ENCODE measurements at places on chromosomes 1 and 21. TPM values are rescaled to one million over a fixed set of nuclear protein-coding genes. Genes with fewer than 3 reads are reported as not detected.

Gene ALPL
- 3.8 TPM for total RNA-seq

Gene HSPA6
- total RNA-seq = 0.55 TPM

Gene RGS4
- not detected for total RNA-seq

Gene APOBEC4
- total RNA-seq = not detected

Gene HPCAL4
- not detected for total RNA-seq

- no peak for DNase-seq
Measured at GRCh38 chr1:184892116-184892515, 82.2 kb downstream of the NIBAN1 start.

DNA sequence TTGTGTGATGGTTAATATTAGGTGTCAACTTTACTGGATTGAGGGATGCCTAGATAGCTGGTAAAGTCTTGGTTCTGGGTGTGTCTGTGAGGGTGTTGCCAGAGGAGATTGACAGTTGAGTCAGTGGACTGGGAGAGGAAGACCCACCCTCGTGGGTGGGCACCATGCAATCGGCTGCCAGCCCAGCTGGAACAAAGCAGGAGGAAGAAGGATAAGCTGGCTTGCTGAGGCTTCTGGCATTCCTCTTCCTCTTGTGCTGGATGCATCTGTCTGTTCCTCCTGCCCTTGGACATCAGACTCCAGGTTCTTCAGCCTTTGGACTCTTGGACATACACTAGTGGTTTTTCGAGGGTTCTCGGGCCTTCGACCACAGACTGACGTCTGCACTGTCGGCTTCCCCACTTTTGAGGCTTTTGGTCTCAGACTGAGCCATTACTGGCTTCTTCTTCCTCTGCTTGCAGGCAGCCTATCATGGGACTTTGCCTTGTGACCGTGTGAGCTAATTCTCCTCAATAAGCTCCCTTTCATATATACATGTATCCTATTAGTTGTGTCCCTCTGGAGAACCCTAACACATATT lies 184.3 kb upstream of the LMO4 start:
- no peak for DNase-seq

GRCh38 chr1:64093941-64094340 lies 109.5 kb upstream of the UBE2U start:
- no peak for DNase-seq

- no peak for DNase-seq
Measured at GRCh38 chr1:5898266-5898665, 94.0 kb downstream of the NPHP4 start.

- DNase-seq = peak; percentile 91
Measured at GRCh38 chr1:155134880-155135414, 705 bp upstream of the SLC50A1 start.

- DNase-seq = peak; percentile 30
Measured at GRCh38 chr1:170309389-170310013, 163.7 kb downstream of the NTMT2 start.

DNA sequence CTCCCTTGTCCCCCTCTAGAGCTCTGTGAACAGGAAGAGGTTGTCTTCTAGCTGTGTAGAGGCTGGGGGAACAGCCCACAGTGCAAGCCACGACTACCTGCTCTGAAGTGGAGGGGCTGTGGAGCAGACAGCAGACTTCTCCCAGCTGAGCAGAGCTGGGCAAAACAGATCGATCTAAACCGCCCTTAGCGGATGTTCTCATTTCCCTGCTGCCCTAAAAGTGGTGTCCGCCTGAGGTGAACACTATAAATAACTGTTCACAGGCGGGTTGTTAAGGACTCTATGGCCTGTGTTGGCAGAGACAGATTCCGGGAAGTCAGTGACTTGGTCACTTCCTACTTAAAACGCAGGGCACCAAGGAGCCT lies 203.2 kb downstream of the RHOU start:
- DNase-seq = peak; percentile 40

GRCh38 chr21:45466330-45467220 lies 61.6 kb downstream of the COL18A1 start:
- DNase-seq = no peak

DNA sequence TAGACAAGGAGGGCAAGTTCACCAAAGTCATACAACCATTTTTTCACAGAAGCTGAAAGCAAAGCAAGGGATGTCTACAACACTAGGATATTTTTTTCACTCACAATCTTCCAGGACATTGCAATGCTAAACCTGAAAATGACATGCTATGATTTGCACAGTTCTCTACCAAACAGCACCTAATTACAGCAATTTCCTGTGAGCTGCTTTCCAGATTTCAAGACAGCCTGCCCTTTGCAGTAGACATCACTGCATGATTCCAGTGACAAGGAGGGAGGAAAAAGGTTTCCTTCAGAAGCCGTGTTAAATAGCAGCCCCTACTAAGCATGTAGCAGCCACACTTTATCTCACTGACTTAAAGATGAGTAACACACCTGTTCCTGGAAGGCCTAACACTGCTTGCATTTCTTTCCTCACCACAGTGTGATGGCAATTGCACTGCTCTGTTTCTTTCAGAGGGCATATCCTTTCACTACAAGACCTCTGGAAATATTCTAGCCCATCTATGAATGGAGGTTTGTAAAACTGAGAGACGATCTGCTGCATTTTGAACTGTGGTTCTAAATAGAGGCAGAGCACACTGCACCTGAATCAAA lies 97.1 kb downstream of the DUSP10 start:
- DNase-seq = no peak
